ENCODE measurements at places on chromosomes 5 and 9.
A peak's percentile ranks its signal among the peaks of the same experiment; 100 is the strongest.

- DNase-seq, result peak; percentile 25
These were observed 54.5 kb downstream of the ADAM19 start for GRCh38 chr5:157520911-157521703.

DNA sequence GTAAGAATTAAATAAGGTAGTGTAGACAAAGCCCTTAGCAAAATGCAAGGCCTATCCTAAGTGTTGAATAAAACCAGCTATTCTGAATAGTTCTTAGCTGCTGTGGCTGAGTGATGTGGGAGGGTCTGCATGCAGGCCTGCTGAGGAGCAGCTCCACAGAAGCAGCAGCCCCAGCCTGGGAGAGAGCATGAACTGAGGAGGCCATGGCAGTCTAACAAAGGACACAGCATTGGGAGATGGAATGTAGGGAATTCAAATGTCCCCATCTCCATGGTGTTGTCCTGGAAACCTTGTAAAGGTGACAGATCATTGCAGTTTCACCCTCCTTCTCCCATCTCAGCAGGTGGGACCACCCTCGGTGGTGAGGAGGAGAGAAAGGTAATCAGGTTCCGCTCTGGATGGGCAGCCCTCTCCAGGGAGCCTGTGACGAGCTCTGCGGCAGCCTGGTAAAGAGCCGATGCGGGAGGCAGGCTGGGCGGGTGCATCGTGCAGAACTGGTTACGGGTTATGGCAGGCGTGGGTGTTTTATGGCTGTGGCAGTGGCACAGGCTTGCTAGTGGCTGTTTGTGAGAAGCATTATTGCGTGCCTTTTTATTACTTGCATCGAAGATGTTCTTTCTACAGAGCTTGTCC lies 199.9 kb upstream of the GLRA1 start:
- no peak for DNase-seq

- DNase-seq, result no peak
These were observed 40.6 kb downstream of the FAM219A start for GRCh38 chr9:34417734-34418133.

GRCh38 chr5:140673187-140673976 lies at the start of gene DND1:
Gene DND1, minus strand, starts transcription at chr5:140673576. Its CDS starts 34 bp downstream, at chr5:140673542.
- DNase-seq, result no peak

- no peak for DNase-seq
These were observed 92.6 kb downstream of the DPYSL3 start for GRCh38 chr5:147417135-147417813.

GRCh38 chr5:95842854-95843544 lies 20.5 kb upstream of the GLRX start:
- DNase-seq, result no peak

All from RWPE1 (cell line).